ENCODE measurements at places on chromosomes 4 and X. TPM values are rescaled to one million over a fixed set of nuclear protein-coding genes. Genes with fewer than 3 reads are reported as not detected.
A peak's percentile ranks its signal among the peaks of the same experiment; 100 is the strongest.

Gene AMOT
- total RNA-seq = 4.2 TPM

Gene MAGEB1
- total RNA-seq = not detected

Gene ETDA
- not detected for total RNA-seq

- no peak for DNase-seq
- no peak overlapping the region for H3K4me3 ChIP-seq
- no peak overlapping the region for H3K27ac ChIP-seq
These were observed 167.4 kb upstream of the TACR3 start for GRCh38 chr4:103887191-103887590.

GRCh38 chr4:10135260-10135659, 18.7 kb upstream of the WDR1 start:
- no peaks in the 10 kb centered on the region for H3K27me3 ChIP-seq
- no peaks in the 10 kb centered on the region for H3K36me3 ChIP-seq
- DNase-seq = no peak
- no peaks in the 10 kb centered on the region for H3K4me1 ChIP-seq
- no peak overlapping the region for H3K27ac ChIP-seq

- H3K27ac ChIP-seq = peak overlapping the region; percentile 73
- no peaks in the 10 kb centered on the region for H3K36me3 ChIP-seq
- peak; percentile 55 for DNase-seq
- no peaks in the 10 kb centered on the region for H3K27me3 ChIP-seq
- H3K4me3 ChIP-seq = peak overlapping the region; percentile 29
- H3K4me1 ChIP-seq = peaks cover 28% of the 10 kb centered on the region
These were observed 78.7 kb downstream of the RBM47 start for GRCh38 chr4:40550948-40551462.

DNA sequence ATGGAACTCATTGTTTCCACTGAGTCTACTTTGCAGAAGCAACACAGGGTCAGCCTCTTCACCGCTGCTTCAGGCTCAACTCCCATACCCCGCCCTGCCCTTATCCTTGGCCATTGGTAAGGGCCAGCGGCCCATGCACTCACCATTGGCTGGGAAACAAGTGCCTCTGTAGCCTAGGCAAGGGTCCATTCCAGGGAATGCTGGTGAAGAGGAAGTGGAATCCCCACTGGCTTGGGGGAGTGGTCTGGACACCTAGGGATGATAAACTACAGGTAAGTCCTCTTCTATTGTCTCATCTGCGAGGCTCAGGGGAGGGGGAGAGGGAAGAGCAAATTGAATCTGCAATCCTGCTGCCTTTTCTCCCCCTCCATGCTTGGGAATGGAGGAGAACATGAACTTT, 153.1 kb downstream of the SH3BGRL start:
- no peaks in the 10 kb centered on the region for H3K27me3 ChIP-seq
- H3K36me3 ChIP-seq = no peaks in the 10 kb centered on the region
- no peak overlapping the region for H3K27ac ChIP-seq
- no peak for DNase-seq
- no peaks in the 10 kb centered on the region for H3K4me1 ChIP-seq

- no peak overlapping the region for H3K4me3 ChIP-seq
- DNase-seq = no peak
- no peaks in the 10 kb centered on the region for H3K36me3 ChIP-seq
- H3K27ac ChIP-seq = no peak overlapping the region
These were observed 102.5 kb downstream of the CPEB2 start for GRCh38 chr4:15104825-15105224.

DNA sequence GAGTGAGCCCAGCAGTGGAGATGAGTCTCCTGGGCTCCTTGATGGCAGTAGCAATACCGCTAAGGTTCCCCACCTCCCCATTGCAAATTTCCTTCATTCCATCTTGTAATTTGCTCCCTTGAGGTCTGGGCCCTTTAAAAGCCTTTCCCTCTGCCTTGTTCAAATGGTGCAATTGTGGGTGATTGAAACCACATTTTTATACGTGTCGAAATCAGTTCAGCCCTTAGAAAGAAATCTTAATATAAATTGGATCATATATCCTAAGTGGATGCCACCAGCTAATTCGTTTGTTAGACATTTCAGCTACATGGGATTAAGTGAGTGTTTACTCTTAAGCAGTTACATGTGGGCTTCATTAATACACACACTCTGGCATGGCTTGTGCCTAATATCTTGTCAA, 68.6 kb downstream of the NHS start:
- DNase-seq = no peak
- no peaks in the 10 kb centered on the region for H3K4me1 ChIP-seq
- H3K36me3 ChIP-seq = no peaks in the 10 kb centered on the region
- H3K4me3 ChIP-seq = no peak overlapping the region

DNA sequence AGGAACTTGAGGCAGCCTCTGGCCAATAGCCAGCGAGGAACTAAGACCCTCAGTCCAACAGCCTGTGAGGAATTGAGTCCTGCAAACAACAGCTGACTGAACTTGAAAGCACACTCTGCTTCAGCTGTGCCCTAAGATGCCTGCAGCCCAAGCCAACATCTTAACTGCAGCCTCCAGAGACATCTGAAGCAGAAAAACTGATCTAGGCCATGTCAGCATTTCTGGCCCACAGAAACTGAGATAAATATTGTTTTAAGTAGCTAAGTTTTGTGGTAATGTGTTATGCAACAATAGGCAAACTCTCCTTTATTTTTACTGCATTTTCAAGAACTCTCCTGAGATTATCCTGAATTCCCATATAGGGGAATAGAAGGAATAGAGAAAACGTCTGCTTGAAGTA, 24.4 kb upstream of the PIGA start:
- H3K4me3 ChIP-seq = no peak overlapping the region
- H3K36me3 ChIP-seq = no peaks in the 10 kb centered on the region
- no peaks in the 10 kb centered on the region for H3K4me1 ChIP-seq
- DNase-seq = no peak
- H3K27me3 ChIP-seq = no peaks in the 10 kb centered on the region
- no peak overlapping the region for H3K27ac ChIP-seq

DNA sequence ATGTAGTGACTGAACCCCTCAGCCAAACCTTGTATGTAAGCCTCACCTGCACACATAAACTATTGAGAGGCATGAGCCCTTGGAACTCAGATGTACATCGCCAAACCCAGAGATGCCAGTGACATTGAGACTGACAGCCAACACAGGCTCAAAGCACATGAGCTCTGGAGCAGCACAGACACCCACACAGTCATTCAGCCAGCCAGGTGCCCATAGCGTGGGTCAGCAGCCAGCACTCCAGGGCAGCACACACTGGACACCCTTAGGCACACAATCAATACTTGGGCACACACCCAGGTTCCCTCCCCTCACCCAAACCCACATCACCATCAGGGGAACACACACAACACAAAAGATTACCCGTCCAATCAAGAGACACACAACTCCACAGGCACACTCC, 4.3 kb upstream of the TIMP1 start:
- DNase-seq = no peak
- H3K27ac ChIP-seq = no peak overlapping the region
- no peaks in the 10 kb centered on the region for H3K27me3 ChIP-seq
- no peaks in the 10 kb centered on the region for H3K36me3 ChIP-seq
- no peak overlapping the region for H3K4me3 ChIP-seq

GRCh38 chrX:150355913-150356312, 7.2 kb upstream of the MAMLD1 start:
- no peaks in the 10 kb centered on the region for H3K4me1 ChIP-seq
- H3K36me3 ChIP-seq = no peaks in the 10 kb centered on the region
- no peaks in the 10 kb centered on the region for H3K27me3 ChIP-seq
- H3K27ac ChIP-seq = no peak overlapping the region

- no peak overlapping the region for H3K27ac ChIP-seq
- no peaks in the 10 kb centered on the region for H3K27me3 ChIP-seq
- DNase-seq = no peak
- H3K4me3 ChIP-seq = no peak overlapping the region
These were observed 20.9 kb upstream of the PRSS12 start for GRCh38 chr4:118373614-118374255.
